AG08395 (cell line): ENCODE measurements at places on chromosomes 12 and 14.

DNA sequence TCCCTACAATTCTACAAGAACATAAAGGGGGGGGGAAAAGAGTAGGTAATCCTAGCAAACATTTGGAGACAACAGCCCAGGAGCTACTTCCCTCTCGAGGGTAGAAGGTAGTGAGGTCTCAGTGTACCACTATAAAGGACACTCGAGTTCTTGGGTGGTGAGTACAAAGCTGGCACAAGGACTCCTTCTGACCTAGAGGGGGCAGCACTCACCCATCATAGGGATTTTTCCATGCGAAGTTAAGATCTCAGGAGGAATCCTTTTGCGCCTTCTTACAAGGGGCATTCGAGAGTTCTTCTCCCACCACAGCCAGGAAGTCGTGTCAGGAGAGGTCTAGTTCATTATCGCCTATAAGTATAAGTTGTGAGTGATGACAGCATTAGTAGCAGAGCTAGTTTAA is 200.2 kb upstream of the RBM19 start:
- peak; percentile 52 for DNase-seq

DNA sequence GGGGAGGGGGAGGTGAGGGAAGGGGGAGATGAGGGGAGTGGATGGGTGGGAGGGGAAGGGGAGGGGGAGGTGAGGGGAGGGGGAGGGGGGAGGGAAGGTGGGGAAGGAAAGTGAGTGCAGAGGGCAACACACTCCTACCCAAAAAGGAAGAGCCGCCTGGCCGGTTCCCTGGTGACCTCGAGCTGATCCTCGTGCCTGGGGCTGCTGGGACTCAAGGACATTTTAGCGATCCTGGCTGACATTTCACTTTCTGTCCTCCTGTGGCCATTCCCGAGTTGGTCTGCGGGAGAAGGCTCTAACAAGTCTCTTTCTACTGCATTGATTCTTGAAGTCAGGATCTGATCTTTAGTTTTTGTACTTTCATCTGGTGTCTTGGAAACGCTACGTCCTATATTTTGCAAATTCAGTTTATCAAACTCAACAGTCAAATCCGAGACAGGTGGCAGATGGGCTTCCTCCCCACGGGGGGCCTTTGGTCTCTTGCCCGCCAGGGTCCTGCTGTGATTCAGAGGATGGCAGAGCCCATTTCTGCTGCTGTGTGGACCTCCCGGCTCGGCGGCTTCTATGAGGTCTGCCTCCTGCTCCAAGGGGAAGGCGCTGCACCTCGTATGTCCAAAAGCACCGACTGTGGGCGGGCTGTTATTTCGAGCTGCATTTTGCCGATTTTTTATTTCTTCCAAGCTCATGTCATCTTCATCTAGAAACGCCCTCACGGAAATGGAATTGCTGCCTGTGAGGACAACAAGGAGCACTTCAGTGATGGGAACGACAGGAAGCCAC is 19.1 kb downstream of the PGAM5 start:
- no peak for DNase-seq

DNA sequence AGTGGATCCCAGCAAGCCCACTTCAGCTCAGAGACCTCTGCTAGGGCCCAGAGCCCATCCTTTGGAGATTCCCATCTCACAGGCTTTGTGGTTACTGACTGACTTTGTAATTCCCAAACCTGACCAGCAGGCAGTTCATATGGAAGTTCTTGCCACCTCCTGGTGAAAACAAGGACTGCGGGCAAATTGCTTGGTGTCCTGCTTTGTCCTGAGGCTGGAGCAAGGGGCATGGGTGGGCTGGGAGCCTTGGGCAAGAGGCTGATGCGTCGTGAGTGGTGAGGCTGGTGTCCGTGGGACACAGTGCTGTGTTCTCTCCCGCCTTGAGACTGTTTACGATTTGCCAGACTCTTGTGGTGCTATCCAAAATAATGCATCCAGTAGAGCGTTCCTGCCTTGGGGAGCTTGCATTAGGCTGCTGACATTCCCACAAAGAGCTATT is 91.0 kb downstream of the LRRC74A start:
- peak; percentile 64 for DNase-seq

GRCh38 chr14:44914849-44915248 is 46.9 kb downstream of the KLHL28 start:
- DNase-seq: peak; percentile 41

GRCh38 chr12:32541754-32542374 is 137.2 kb upstream of the DNM1L start:
- no peak for DNase-seq

- DNase-seq: no peak
Measured at GRCh38 chr14:64723691-64724577, 19.7 kb downstream of the PLEKHG3 start.

- DNase-seq: no peak
Measured at GRCh38 chr12:104294927-104295668, 8.4 kb upstream of the EID3 start.

DNA sequence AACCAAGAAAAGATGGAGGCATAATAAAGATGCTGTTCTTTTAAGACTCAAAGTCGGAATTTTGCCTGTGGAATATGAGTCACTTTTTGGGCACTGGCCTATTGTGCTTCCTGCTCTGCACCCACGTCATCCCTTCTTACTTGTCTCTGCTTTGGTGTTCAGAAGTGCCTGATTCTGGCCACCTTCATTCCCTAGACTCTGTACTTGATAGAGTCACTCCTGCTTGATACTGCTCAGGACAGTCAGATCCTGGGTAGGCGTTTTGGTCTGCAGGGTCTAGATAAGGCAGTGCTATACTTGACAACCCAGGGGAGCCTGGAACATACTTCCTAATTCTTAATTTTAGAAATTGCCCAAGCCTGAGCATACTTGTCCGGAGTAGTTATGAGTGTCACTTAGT is 1.9 kb downstream of the LRRK2 start:
- peak; percentile 79 for DNase-seq

- DNase-seq: no peak
Measured at GRCh38 chr12:113202300-113203075, 17.0 kb downstream of the RITA1 start.

DNA sequence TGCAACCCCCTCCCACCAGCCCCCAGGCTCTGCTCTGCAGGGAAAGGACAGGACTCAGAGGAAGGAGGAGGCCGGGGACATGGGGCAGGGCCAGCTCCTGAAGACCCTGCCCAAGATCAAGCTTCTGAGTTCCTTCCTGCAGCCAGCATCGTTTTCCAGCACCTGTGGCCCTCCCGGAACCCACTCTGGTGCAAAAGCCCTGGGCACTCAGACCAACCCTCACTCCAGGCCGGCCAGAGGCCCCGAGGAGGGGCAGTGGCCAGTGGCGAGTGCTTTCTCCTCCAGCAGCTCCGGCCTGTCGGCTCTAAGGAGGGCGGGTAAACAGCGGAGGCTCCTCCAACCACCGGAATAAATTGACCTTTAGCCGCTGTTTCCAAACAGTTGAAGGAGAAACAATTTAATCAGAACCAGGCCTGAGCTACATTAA is 10.8 kb downstream of the TMEM179 start:
- DNase-seq: no peak

DNA sequence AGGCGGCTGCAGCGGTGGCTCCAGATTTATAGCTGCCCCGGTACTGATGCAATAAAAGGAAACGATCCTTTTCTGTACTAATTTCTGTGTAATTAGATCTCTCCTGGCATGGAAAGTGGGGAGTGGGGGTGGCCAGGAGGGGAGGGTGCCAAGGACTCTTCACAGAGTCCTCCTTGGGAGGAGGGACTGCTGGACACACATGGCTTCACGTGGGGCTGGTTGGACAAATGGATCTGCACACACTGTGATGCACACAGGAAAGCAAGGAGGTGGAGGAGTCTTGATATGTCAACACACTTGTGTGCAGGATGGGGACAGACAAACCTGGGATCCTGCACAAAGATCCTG is 23.8 kb upstream of the ATP5MC2 start:
- no peak for DNase-seq

DNA sequence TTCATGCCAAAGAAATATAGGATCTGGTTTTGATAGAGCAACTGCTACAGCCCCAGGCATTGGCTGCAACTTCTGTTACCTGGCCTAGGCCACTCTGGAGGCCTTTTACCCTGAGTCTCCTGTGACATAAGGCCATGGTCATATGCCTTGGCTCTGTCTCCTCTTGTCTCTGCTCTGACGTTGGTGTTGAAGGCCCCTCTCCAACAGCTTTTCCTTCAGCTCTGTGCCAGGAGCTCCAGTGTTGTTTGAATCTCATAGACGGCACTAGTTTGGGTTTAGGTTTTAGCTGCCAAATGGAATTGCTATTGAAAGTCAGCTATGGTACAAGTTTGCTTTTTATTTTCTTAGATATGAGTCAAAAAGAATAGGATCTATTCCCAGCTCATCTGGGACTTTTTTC is 41.1 kb downstream of the TTLL5 start:
- no peak for DNase-seq
